ENCODE measurements at places on chromosomes 3 and 15.

DNA sequence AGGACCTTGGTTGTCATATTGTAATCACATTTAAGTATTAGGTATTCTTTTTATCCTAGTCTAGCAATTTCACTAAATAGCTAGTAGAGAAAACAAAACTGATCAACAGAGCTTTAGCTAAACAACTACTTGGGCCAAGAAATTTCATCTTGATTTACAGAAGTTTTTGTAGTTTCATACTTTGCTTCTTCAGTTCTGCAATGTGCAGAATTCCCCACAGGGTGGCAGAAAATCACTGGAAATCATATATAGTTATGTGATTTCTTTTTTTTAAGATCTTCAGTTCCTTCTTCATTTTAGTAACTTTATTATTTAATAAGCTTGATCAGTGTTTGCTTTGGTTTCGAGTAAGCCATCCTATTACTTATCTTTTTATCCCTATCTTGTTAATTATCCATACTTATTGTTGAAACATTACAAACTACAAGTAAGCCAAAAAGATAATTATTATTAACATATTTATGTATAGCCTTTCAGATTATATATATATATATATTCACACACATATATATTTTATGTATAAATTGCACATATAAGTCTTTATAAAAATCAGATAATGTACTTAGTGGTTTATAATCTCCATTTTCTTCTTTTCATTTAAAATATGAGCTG, 2.2 kb upstream of the BNIP2 start:
- peak; percentile 44 for DNase-seq

DNA sequence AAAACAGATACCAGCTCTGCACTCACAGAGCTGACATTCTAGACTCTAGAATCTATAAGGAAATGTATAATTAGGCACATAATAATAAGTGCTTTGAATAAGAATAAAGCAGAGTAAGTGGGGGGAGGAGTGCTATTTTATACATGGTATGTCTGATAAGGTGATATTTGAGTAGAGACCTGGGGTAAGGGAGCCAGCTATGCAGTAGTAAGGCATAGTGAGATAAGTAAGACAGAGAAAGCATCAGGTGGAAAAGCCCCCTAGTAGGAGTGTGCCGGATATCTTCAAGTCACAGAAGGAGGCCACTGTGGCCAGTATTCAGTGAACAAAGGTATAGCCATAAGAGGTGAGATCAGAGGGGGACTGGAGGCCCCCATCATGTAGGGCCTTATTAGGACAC, 3.0 kb downstream of the SS18L2 start:
- no peak for DNase-seq

- DNase-seq = no peak
Measured at GRCh38 chr15:44536302-44536961, 515 bp upstream of the EIF3J start.

DNA sequence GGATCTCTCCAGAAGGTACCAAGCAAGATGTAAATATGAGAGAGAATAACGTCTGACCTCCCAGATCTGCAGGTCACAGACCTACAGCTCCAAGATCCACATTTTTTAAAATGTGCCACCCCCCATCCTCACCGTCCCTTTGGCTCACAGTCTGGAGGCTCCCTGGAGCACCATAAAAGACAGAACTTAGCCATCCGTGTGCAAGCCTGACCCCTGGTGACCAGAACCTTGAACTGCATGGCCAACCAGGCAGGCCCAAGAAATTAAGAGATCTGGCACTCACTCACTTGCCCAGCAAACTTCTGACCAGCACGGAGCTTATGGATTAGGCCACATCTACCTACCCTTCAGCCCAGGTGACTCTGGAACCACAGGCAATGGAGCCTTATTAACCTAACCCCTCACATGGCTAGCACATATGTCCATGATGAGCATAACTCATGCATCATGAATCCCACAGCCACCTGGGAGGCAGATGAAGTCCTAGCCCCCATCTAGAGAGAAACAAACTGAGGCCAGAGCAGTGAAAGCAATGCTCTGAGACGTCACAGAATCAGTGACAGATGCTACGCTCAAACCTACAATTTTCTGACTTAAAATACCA, 275.3 kb downstream of the UACA start:
- DNase-seq = peak; percentile 70

- DNase-seq = no peak
Measured at GRCh38 chr3:128480717-128481437, 12.1 kb downstream of the GATA2 start.

- no peak for DNase-seq
Measured at GRCh38 chr3:58837856-58838255, 171.3 kb upstream of the FAM3D start.
